Stimulated activated CD4-positive, alpha-beta T cell treated with anti-CD3 and anti-CD28 coated beads, TNF-alpha, amount 100 ng/mL, for 1 hour (primary cell): ENCODE measurements at places on chromosomes 3 and 15.

GRCh38 chr3:46981932-46982471 lies 2.5 kb downstream of the NBEAL2 start:
- no peak for DNase-seq

DNA sequence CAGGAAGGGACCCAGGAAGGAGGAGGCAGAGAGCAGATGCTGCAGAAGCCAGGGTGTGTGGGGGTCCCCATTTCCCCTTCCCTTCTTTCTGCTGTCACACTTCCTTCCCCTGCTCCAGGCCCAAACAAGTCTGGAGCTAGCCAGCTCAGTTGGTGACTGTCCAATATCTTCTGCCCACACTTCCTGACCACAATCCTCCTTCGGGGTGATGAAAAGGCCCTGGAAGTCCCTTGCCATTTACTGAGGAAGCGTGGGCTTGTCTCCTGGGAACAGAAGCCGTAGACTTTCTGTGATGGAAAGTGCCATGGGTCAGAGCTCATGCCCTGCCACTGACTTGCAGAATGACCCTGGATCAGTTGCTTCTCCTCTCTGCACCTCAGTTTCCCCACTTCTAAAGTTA lies 39.0 kb downstream of the ANAPC13 start:
- DNase-seq, result no peak

DNA sequence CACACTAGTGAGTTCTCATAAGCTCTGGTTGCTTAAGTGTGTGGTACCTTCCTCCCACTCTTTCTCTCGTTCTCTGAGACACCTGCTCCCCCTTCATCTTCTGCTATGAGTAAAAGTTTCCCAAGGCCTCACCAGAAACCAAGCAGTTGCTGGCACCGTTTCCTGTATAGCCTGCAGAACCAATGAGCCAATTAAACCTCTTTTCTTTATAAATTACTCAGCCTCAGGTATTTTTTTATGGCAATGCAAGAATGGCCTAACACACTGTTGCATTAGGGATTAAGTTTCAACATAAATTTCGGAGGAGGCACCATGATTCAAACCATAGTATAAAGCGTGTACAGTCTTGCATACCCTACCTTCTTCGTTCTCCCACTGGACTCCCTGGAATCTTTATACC lies 252.3 kb upstream of the CHRM5 start:
- no peak for DNase-seq

- no peak for DNase-seq
These were observed 23.8 kb upstream of the TRAK1 start for GRCh38 chr3:42067326-42067725.

GRCh38 chr3:167882057-167882667 lies 146.6 kb downstream of the SERPINI1 start:
- DNase-seq, result no peak

DNA sequence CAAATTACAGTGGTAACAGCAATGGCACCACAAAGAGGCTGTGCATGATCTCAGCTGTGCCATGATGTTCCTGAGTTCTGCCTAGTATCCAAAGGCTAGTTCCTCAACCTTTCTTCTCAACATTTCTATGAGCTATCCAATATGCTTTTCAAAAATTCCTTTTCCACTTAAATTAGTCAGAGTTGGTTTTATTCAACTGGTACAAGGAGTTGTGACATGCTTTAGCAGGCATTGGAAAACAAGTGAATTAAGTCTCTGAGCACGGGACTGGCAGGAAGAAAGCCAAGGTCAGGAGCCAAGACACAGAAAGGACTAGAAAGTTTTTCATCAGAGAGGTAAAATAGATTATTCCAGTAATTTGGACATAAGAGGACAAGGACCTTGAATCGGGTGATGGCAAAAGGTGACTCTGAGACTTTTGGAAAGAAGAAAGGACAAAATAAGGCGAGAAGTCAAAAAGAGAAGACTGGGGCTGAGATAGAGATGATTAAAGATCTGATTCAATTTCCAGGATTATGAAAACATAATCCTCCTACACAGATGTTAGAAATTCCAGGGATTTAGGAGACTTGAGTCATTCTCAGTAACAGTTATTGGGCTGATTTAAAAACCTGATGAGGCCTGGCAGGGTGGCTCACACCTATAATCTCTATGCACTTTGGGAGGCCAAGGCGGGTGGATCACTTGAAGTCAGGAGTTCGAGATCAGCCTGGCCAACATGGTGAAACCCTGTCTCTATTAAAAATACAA lies 36.1 kb downstream of the PBRM1 start:
- no peak for DNase-seq

GRCh38 chr15:25134546-25134945 lies 179.8 kb downstream of the SNRPN start:
- no peak for DNase-seq

- DNase-seq, result no peak
These were observed 163.2 kb downstream of the SYNPR start for GRCh38 chr3:63441262-63441661.

DNA sequence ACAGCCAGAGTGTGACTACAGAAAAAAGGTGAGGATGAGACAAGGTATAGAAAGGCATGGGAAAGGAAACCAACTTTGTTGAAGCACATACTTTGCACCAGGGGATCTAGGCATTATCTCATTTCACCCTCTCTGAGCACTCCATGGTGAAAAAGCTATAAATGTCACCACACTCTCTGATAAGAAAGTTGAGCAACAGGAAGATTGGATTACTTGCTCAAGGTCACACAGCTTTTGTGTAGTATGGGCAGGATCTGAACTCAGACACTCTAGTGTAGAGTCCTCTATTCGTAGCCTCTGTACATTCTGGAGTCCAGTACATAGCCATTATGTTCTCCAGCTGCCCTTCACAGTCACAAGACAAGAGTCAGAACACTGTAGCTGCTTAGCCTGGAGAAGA lies 163.4 kb upstream of the SEMA6D start:
- DNase-seq, result no peak

- no peak for DNase-seq
These were observed 95.2 kb upstream of the RBMS3 start for GRCh38 chr3:29185706-29186105.

- DNase-seq, result no peak
These were observed 39.1 kb downstream of the MRPL46 start for GRCh38 chr15:88428053-88428452.

DNA sequence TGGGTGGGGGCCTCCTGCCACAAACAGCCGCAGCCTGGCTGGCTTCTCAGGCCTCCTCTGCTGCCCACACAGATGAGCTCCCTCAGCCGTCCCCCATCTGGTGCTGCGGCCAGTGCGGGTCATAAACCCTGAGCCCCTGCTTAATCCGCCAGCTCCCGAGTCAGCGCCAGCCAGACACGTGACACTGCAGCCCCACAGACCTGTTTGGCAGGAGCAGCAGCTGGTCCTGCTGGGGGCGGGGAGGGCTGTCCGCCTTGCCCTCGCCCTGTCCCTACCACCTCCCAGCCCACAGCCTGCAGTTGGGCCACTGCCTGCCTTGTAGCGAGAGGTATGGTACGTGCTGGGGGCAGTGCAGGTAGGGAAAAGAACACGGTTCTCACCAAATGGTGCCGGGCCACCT lies 86.2 kb downstream of the IQSEC1 start:
- no peak for DNase-seq

DNA sequence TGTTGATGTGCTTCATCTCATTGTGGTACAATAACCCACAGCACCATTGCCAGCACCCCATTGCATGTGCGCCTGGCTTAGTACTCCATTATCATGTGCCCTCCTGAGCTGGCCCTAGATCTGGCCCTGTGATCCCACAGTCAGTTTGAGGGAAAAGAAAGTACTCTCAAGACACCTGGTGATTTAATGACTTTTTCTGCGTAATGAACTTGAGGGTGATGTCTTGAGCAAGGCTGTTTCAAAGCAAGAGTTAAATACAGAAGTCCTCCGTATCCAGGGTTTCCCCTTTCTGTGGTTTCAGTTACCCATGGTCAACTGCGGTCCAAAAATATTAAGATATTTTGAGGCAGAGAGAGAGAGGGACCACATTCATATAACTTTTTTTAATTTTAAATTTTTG lies 16.3 kb downstream of the C3orf20 start:
- DNase-seq, result no peak

DNA sequence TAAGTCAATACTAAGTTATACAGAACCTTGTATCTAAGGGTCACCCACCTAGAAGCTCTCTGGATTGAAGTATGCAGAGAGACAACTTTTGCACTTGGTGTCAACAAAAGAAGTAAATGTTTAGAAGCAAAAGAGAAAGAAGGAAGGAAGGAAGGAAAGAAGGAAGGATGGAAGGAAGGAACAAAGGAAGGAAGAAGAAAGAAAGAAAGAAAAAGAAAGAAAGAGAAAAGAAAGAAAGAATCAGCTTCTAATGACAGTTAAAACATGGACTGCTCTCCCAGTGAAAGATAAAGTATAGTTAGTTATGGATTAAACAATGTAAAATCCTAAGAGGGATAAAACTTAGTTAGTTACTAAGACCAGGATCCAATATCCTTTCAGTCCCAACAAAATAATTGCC lies 613.8 kb upstream of the NR2F2 start:
- DNase-seq, result no peak

DNA sequence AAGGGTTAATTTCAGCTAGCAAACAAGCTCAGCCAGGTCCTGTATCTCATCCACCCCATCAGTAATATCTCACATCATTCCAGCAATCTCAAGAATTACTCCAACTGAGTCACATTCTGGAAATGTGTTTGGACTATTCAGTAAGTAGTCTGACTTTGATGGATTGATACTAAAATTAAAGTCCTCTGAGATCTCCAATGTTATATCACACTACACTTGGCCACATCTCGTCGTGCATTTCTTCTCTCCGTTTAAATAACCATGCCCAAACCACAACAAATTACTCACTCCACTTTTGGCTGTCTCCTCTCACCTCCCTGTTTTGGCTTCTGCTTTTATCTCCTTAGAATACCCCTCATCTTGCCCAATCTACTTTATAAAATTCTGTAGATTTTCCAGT lies 292.2 kb downstream of the PYDC2 start:
- DNase-seq, result no peak

DNA sequence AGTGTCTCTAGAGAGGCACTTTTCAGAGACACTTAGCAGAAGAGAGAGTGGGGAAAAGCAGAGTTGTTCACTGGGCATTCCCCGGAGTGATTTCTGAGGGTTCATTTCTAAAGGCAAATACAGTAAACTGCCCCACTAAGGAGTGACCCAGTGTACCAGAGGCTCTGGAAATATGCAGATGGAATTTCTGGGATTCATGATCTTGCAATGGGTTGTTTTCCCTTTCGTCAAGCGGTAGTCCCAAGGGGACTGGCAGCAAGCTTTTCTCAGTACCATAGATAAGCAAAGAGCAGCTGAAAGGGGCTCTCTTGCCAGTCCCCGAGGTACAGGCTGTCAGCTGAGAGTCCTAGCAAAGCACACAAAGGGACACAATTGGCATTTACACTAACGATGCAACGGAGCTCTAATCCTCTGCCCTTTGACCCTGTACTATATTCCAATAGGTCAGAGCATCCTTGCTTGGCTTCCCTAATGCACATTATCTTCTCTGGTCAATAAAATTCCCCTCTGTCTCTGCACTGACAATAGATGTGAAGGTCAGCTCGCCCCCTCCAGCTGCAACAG lies 155.6 kb downstream of the SEMA6D start:
- DNase-seq, result no peak

DNA sequence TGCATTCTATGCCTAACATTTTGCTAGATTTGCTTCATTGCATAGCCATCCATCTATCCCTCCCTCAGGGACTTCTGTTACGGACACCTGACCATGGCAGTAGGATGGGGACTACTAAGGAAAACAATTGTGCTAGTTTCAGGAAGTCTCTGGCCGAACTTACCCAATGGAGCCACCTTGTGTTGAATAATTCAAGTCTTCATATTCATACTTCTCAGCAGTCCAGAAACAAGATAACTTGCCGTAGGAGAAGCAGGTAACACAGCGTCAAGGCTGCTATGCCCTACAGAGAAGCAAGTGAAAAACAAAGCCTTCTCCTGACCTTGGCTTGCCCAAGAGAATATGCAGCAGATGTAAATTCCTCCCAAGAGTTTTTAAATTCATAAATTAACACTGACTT lies 685.3 kb downstream of the GRM7 start:
- no peak for DNase-seq

GRCh38 chr3:22450786-22451400 lies 699.9 kb upstream of the ZNF385D start:
- no peak for DNase-seq

GRCh38 chr3:69385123-69385722 lies 665 bp downstream of the FRMD4B start:
- no peak for DNase-seq

DNA sequence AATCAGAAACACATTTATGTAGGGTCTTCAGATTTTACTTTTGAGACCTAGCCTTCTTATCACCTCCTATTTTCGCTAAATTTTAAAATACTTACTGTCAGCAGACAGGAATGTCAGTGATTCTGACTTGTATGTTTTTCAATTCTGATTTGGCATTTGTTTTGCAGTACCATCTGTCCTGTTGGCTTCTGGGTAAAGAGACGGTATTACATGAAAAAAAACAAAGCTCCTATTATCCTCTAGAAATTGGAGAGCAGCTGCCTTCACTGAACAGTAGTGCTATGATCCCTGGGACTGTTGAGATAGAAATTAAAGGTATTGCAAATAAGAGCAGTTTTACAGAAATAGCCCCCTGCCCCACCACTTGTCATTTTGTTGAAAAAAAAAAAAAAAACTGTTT lies 8.4 kb downstream of the ARMC8 start:
- DNase-seq, result no peak

GRCh38 chr15:88538972-88539371 lies 7.5 kb downstream of the DET1 start:
- DNase-seq, result no peak

DNA sequence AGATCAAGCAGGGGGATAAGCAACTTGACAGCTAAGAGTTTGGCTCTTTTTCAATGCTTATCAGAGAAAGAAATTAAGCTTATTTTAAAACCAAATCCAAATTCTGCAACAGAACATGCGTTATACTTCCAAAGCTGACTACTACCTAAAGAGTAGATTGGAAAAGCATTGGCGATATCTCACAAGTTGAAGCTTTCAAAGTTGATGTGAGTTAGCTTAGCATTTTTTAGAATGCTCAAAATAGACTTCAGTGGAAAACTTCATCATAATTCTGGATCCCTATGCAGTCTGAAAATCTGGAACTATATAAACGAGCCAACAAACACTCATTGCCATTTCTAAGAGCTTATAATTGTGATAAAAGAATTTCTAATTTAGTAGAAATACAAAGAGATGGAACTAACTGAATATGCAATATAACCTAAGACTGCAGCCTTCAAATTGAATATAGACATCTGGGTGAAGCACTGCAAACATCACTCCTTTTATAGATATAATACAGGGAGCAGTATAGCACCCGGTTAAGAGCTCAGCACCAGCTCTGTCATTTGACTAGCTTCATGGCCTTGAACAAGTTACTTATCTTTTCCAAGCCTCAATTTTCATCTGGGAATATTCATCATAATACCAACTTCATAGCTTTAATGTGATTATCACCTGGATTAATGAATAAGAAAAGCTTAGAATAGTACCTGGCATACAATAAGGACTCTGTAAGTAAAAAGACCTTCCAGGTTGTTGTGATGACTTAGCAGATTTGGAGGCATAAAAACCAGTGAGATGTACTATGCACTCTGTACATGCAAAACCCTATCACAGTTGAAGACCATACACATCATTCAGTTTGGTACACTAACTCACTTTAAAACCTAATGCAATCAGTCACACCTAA lies 242.7 kb upstream of the TTC14 start:
- DNase-seq, result no peak
